ENCODE measurements at places on chromosomes 4 and X.

- no peak for DNase-seq
Observed at GRCh38 chr4:88937081-88937480, 119.9 kb downstream of the FAM13A start.

- peak; percentile 88 for DNase-seq
Observed at GRCh38 chrX:13487731-13488505, 81.5 kb upstream of the EGFL6 start.

- peak; percentile 57 for DNase-seq
Observed at GRCh38 chrX:108464604-108465003, 25.0 kb downstream of the COL4A5 start.

GRCh38 chrX:20383477-20383876 lies 116.8 kb upstream of the RPS6KA3 start:
- DNase-seq: no peak

- no peak for DNase-seq
Observed at GRCh38 chr4:117941611-117942010, 92.7 kb upstream of the NDST3 start.

GRCh38 chrX:148215726-148216125 lies 234.6 kb downstream of the FMR1NB start:
- DNase-seq: no peak

- DNase-seq: no peak
Observed at GRCh38 chr4:40890764-40891163, 141.0 kb downstream of the NSUN7 start.

- DNase-seq: no peak
Observed at GRCh38 chr4:59161249-59161648, 2038.9 kb upstream of the ADGRL3 start.

DNA sequence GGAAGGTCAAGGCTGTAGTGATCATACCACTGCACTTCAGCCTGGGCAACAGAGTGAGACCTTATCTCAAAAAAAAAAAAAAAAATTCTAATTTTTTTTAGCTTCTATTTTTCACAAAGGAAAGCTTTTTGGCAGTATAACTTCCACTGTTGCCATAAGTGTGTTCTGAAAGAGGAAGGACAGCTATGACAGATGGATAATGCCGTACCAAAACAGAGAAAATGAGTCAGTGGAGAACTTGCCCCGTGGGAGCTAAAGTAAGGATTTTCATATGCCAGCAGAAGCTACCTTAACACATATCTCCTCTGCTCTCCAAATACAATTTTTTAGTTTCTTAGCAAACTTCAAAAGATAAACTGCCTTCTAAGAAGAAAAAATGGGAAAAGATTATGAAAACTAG lies 43.7 kb downstream of the RPS3A start:
- DNase-seq: no peak

- no peak for DNase-seq
Observed at GRCh38 chr4:20062054-20062453, 189.7 kb upstream of the SLIT2 start.

- peak; percentile 67 for DNase-seq
Observed at GRCh38 chrX:121949041-121949760, 901.8 kb downstream of the GLUD2 start.

DNA sequence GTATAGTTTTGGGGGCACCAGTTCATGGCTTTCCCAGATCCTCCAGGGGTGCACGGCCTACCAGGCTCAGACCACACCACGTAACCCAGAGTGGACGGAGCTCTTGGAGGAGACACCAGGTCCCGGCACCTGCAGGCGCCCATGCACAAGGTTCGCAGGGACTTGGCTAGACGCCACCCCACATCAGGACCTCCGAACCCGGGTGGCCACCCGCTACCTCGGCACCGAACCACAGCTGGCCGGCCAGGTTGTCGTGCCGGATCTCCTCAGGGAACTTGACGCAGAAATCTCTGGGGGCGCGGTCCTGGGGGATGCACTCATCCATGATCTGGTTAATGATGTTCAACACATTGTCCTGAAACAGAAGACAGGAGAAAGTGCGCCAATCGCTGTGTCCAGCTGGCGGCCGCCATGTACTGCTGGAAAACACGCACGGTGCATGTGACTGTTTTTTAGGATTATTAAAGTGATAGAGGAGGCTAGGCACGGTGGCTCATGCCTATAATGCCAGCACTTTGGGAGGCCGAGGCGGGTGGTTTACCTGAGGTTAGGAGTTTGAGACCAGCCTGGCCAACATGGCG lies 77.1 kb downstream of the ZFYVE28 start:
- no peak for DNase-seq

DNA sequence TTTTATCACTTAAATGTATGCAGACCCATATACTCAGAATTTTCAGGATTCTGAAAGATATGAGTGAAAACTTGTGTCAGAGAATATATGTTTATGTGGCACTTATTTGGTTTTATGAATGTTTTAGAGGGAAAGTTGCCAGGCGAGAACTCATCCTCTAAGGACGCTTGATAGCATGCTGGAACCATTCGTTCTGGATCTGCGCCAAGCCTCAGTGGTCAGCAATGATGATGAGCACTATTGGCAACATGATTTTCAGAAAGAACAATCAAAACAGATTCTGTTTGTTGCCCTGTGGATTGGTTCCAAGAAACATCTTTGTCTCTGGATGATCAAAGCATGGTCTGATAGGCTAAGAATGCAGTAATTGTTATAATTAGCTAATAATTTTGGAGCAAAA lies 32.1 kb upstream of the RAPGEF2 start:
- peak; percentile 85 for DNase-seq

GRCh38 chr4:9835430-9835829 lies 54.0 kb downstream of the DRD5 start:
- DNase-seq: no peak

DNA sequence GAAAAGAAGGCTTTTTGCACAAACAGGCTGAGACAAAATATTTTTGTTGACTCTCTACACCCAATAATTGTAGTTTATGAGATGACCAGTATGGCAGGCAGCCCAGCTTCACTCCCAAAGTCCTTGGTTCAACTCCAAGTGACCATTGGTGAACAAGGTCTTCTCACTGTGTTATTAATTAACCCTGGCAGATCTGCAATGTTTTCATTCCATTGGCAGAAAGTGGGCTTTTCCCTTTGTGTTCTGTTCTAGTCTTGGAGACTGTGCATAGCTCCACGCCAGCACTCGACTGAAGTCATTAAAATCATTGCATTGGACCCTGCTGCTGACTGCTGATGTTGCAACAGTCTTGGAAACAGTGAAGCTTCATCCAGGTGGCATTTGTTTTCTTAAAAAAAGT lies 277.3 kb upstream of the HAND2 start:
- peak; percentile 3 for DNase-seq

DNA sequence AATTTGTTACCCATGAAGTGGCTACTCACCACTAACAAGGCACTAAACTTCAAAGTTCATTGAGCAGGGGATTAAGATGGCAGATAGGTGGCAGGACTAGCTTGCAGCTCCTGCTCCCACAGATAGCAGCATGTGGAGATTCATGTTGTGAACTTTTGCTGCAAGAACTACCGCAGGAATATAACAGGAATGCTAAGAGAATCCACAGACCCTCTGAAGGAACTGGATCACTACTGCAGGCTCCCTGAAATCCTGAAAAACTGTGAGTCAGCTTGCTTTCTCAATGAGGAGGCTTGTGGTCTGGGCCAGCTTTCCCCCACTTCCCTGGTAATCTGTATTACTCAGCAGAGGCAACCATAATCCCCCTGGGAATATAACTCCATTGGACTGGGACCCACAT lies 118.5 kb upstream of the VCX2 start:
- DNase-seq: no peak

DNA sequence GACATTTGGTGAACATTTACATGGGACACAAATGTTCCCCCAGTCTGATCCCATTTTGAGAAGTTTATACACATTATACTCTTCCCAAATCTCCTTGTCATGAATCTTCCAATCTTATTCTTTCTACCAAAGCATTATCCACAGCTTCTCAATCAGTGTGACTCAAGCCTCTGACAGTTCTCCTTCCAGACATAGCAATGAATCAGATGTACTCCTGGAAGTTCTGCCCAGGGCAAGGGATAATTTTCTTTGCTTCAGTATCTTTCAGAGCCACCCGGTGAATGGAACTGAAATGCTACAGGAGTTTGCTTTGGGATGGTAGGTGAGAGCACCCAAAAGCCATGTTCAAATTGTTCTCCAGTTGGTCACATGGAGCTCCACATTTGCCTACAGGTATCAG lies 145.5 kb downstream of the ANXA5 start:
- no peak for DNase-seq

- peak; percentile 3 for DNase-seq
Observed at GRCh38 chrX:69388526-69388925, 115.6 kb upstream of the NALF2 start.

- peak; percentile 67 for DNase-seq
Observed at GRCh38 chr4:169253904-169254303, 16.9 kb downstream of the SH3RF1 start.

DNA sequence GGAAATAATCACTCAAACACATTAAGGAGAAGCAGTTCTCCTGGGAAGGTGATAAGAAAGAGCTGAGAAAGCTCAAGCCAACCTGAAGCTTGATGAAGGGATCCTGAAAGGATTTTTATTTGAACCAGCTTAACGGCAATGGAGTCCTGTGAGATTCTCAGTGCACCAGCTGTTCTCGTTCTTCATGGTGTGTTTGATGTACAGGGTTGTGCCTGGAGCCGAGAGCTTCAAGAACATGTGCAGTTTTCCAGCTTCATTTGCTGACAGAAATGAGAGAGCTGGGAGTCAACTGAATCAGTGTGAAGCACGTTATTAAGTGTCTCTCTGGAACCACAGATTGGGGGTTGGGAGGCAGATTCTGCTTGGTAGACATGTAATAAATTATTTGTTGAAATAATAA lies 115.7 kb downstream of the ANKRD50 start:
- DNase-seq: no peak

GRCh38 chrX:21373637-21374162 lies 518 bp upstream of the CNKSR2 start:
- DNase-seq: no peak

Data from fibroblast of gingiva (primary cell).